ENCODE measurements at places on chromosomes 7 and 10. TPM values are rescaled to one million over a fixed set of nuclear protein-coding genes. Genes with fewer than 3 reads are reported as not detected.

The UNC5B gene
- total RNA-seq, result not detected

The FAM241B gene
- total RNA-seq, result 9.4 TPM

The DEPP1 gene
- total RNA-seq, result not detected

The BBS9 gene
- 27.3 TPM for total RNA-seq

The EVX1 gene
- total RNA-seq, result not detected

The PNLIP gene
- not detected for total RNA-seq

The CALML3 gene
- total RNA-seq, result not detected

The CPA4 gene
- total RNA-seq, result not detected

The USP54 gene
- 7.4 TPM for total RNA-seq

The PODXL gene
- total RNA-seq, result 1.3 TPM

The LRRC18 gene
- total RNA-seq, result not detected

The RNF148 gene
- not detected for total RNA-seq

The BMS1 gene
- 17.3 TPM for total RNA-seq

The OPN4 gene
- not detected for total RNA-seq

The WNT16 gene
- not detected for total RNA-seq

The PKD2L1 gene
- total RNA-seq, result not detected

The GRID2IP gene
- 0.47 TPM for total RNA-seq

The TMEM270 gene
- total RNA-seq, result not detected

The MIOS gene
- 22.9 TPM for total RNA-seq

The HYAL4 gene
- not detected for total RNA-seq

The GLI3 gene
- 0.06 TPM for total RNA-seq

The KLLN gene
- 1.3 TPM for total RNA-seq

The HDAC9 gene
- 0.73 TPM for total RNA-seq

The ANKRD22 gene
- total RNA-seq, result 0.58 TPM

The CYP26A1 gene
- not detected for total RNA-seq

The KCNIP2 gene
- 4.3 TPM for total RNA-seq

The RBM20 gene
- total RNA-seq, result not detected

The RELN gene
- total RNA-seq, result not detected

The TAF6 gene
- total RNA-seq, result 62.2 TPM

The TMEM229A gene
- total RNA-seq, result not detected

The PTPRN2 gene
- total RNA-seq, result 1.7 TPM

The SEC31B gene
- 64.0 TPM for total RNA-seq

The TMEM196 gene
- not detected for total RNA-seq

The CPA2 gene
- not detected for total RNA-seq

The IL15RA gene
- total RNA-seq, result 11.1 TPM
